Stimulated activated CD4-positive, alpha-beta T cell treated with anti-CD3 and anti-CD28 coated beads, Interleukin-4, amount 100 ng/mL, for 24 hours (primary cell): ENCODE measurements at places on chromosomes 2 and 18.

- DNase-seq = no peak
Measured at GRCh38 chr2:5021136-5021535, 671.0 kb upstream of the SOX11 start.

DNA sequence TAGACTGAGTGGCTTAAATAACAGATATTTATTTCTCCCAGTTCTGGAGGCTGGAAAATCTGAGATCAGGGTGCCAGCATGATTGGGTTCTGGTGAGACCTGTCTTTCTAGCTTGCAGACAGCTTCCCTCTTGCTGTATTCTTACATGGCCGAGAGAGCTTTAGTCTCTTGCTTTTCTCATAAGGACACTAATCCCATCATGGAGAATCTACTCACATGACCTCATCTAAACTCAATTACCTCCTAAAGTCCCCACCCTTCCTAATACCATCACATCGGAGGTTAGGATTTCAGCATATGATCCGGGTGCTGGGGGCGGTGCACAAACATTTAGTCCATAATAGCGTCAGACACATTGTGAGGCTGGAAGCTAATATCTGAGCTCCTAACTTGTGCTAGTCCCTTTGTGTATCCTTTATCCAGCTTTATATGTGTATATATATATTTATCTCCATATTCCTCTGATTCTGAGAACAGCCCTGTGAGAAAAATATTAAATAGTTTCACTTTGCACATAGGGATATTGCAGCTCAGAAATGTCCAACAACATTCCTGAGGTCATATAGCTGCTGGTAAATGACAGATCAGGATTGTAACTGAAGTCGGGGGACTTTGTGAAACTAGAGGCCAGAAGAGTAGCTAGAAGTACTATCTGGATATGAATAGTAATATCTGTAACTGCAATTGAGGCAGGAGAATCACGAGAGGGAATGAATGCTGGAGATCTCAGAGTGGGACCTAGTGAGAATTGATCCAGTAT lies 28.9 kb downstream of the MARCHF4 start:
- no peak for DNase-seq

- no peak for DNase-seq
Measured at GRCh38 chr2:95048825-95049682, 23.5 kb downstream of the MAL start.

GRCh38 chr2:150495993-150496627 lies 8.6 kb upstream of the RND3 start:
- DNase-seq = no peak

DNA sequence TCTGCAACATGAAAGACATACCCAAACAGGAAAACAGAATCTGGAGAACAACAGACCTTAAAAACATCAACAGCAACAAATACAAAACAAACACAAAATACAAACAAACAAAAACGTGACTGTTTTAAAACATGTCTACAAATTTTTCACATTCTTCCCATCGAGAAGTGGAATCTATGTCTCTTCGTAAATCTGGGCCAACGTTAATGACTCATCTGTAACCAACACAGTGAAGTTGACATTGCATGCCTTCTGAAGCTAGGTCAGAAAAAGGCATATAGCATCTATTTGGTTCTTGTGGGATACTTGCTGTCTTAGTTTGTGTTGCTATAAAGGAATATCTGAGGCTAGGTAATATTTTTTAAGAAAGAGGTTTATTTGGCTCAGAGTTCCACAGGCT lies 269.0 kb upstream of the FBXO11 start:
- DNase-seq = no peak

DNA sequence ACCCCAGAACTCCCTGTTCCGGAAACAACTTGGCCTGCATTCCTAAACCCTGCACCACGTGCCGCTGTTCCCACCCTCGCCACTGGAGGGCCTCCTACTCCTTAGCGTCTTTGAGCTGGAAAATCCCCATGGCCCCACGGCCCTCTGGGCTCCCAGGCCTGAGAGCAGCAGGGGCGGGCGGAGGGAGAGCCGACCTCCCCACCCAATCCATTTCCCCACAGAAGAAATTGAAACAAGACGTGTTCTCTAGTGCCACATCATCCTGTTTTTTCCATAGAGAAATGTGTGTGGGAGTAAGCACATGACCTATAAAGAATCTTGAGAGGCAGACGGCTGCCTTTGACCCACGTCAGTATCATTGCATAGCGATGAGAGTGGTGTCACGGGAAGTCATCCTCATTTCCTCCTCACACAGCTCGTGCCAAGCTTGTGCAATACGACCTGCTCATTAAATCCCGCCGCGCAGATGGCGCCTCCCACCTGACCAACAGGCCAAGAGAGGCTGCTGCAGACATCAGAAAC lies 79.2 kb downstream of the LAMA1 start:
- no peak for DNase-seq

- no peak for DNase-seq
Measured at GRCh38 chr2:30031184-30031583, 109.8 kb upstream of the ALK start.

- DNase-seq = no peak
Measured at GRCh38 chr2:71583876-71584275, 130.5 kb downstream of the DYSF start.

DNA sequence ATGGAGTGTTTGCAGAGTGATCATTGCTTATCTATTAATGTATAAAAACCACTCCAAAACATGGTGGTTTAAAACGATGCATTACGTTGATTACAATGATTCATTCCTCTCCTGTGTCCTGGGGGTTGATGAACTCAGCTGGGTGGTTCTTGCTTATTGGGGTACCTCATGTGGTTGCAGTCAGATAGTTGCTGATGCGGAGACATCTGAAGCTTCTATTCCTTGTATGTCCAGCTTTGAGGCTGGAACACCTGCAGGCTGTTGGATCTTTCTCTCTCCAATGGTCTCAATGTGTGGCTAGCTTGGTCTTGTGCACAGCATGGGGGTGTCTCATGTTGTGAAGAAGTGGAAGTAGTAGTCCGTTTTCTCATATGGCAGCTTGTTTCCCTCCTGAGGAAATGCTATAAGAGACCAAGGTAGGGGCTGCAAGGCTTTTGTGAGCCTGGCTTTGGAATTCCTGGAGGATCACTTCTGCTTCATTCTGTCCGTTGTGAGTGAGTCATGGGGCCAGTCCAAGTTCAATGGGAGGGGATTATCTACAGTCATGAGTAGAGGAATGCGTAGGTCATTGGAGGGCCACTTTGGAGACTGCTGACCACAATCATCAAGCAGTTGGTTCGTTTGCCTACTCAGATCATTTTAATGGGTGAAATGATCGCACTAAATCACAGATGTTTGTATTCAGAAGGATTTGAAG lies 601.0 kb downstream of the SLC4A3 start:
- no peak for DNase-seq

DNA sequence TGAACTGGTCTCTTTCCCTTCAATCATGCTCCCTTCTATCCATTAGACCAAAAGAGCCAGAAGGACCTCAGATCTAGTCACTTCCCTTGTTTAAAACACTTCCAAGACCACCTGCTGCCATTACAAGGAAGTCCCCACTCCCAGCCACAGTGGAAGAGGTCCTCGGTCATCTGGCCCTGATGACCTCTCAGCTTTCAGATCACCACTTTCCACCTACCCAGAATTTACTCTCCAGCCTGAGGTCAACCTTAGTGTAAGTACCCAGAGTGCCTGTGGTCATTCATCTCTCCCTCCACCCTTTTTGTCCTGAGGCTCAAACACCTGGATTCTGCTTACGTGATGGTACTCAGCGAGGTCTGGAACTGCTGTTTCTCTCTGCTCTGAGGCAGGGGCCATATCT lies 67.1 kb downstream of the MARCO start:
- no peak for DNase-seq

- DNase-seq = no peak
Measured at GRCh38 chr18:10441472-10441871, 13.0 kb upstream of the APCDD1 start.

GRCh38 chr2:150735894-150736498 lies 248.5 kb upstream of the RND3 start:
- no peak for DNase-seq

DNA sequence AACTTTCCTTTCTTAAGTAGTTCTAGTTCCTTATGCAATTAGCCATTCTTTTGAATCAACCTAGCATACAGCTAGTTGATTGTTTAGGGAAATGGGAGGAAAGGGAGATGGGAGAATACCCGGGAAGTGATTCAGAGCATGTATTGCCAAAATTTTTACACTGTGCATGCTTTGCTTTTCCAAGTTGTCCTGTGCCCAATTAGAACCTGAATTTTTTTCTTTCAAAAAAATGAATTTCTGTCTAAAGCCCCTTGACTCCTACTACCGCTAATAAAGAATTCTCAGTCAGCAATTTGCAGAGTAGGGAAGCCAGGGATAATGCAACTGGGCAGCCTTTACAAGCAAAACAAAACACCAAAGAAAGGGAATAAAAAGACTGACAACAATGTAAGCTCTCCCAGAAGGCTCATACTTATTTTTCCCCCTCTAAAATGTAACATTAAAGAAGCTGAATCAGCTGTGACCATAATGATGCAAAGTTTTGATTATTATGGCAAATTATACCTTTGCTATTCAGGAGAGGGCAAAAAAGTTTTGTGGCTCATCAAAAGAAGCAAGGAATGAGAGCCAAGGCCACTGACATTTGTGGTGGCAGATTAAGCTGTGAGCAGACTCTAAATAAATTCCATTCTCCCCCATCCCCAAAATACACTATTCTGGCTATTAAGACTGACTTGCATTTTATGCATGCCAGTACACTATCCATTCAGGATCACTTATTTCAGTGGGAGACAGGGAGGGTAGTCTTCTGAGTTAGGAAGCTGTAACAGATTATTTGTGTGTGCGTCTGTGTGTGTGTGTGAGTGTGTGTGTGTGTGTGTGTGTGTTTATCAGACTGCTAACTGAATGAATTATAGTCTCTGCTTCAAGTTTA lies 174.3 kb downstream of the ERBB4 start:
- DNase-seq = no peak

- no peak for DNase-seq
Measured at GRCh38 chr2:240638512-240639160, 13.4 kb downstream of the GPR35 start.

DNA sequence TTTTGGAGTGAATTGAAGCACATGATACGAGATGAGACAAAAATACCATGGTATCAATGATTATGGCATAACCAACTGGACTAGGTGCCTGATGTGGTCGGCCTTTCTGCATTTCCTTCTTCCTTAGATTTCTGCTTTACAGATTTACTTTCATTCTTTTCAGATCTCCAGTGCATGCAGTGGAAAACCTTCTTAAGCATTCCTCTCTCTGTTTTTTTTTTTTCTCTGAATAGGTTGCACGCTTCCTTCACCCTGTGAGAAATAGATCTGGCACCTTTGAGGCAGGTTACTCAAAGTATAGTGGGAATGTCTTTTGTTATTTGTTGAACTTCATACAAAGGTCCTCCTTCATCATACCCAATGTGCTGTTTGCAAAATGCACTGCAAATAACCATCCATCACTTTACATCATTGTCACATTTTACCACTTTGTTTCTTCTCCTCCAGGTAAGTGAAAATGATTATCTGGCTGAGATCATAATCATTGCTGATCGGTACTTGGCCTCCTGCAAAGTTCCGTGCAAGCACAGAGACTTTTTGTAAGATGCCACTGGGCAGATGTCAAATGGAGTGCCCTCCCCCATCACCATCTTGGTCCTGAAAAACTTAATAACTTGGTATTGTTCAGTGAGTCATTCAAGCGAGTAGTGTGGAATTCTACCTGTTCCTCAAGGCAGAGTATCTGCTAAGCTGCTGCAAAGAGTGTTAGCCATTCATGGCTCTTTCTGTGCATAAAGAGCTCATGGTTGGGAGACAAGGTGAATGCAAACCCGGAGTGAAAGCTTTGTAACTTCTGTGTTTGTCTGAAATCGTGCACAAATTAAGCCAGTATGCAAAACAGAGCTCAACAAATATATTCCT lies 30.0 kb upstream of the KLHL14 start:
- DNase-seq = no peak

DNA sequence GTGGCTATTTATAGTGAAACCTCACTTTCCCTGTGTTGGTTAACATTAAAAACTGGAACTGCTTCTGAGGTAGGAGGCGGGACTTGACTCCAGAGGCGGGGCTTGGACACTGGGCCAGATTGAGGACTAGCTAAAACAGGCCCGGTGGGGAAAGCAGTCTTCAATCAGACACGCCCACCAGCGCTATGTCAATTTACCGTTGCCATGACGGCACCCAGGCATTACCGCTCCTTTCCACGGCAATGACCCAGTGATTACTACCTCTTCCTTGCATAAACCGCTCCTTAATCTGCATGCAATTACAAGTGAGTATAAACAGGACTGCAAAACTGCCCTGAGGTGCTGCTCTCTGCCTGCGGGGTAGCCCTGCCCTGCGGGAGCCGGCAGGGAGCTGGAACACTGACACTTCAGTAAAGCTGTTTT lies 35.3 kb downstream of the LRRFIP1 start:
- peak; percentile 57 for DNase-seq
